ENCODE measurements at places on chromosomes 5 and 9.

- no peak for DNase-seq
Observed at GRCh38 chr5:174655351-174655750, 69.0 kb upstream of the MSX2 start.

DNA sequence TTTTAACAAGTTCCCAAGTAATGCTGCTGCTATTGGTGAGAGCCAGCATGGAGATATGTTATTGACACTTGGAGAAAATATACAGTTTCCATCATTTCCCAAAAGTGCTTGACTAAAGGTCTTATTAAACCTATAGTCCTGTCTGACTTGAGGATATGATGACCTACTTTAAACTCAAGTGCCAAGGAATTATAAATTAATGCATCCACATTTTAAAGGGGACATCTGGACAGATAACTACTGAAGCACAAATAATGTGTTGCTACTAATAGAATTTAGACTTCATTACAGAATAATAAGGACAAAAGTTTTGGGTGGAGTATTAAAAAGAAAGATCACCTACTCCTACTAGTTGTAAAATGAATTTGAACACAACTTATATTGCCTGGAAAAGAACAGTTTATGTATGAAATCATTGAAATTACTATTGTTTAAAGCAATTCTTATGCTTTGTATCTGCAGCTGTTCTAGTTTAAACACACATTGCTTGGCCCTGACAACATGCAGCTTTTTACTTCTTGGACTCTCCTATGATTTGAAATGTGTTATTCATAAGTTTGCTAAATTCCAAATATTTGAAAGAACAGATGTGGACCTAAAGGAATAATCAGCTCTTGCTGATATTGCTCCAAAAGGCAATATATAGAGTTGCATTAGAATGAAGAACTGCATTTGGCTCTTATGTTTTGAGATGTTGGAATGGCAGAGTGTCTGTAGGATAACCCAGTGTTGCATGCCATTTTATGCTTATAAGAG is 73.4 kb downstream of the SGCD start:
- DNase-seq = no peak

DNA sequence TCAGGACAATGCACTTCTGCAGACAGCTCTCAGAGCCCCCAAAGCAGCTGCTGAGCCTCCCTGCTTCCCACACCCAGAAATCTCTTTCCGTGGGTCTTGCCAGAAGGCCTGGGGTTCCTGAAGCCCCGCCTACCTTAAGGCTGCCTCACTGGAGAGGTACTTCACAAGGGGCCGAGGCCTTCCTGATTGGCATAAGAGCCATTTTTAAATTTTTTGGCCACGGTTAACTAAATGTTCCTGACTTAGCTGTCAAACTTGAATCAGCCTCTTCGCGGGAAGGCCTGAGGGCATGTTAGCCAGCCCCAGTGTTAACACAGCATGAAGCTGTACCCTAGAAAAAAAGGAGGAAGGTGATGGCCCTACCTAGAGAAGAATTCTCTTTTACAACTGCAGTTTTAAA is 20.7 kb upstream of the EPB41L4B start:
- DNase-seq = no peak

DNA sequence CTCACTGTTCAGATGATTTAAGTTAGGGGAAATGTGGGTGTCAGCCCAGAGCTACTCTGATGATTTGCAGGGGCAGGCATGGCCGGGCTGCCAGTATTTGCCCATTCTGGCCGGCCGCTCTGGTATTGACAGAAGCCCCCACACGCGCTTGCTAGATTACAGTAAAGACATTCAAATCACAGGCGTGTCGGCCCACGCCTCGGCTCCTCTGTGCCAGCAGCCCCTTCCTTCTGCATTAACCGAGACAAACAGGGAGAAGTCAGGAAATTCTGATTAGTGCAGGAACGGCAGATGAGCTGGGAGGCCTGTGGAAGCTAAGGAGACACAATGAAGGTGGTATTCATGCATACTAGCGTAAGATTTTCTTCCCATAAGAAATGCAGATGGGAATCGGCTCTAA is 113.3 kb downstream of the CRB2 start:
- no peak for DNase-seq

DNA sequence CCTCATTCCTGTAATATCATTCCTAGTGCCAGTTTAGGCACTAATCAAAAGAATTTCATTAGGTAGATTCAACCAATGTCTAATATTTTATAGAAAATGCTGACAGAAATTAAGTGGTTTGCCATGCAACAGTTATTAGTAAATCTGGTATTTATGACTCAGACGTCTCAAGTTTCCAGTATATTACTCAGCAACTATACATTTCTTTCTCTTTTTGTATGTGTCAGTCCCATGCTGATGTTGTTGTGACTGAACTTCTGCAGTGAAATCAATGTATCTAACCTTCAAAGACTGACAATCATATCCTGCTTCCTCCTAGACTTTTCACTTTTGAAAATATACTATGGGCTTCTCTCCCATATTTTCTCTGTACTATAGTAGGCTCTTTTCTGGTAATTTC is 822.5 kb downstream of the NR2F1-AS1 start:
- peak; percentile 29 for DNase-seq

- DNase-seq = no peak
Observed at GRCh38 chr9:133979921-133980863, 11.9 kb downstream of the VAV2 start.
